ENCODE measurements at places on chromosomes 4 and X.

- DNase-seq = no peak
Observed at GRCh38 chrX:136191171-136191570, 43.8 kb downstream of the FHL1 start.

- no peak for DNase-seq
Observed at GRCh38 chrX:104085919-104086318, 9.9 kb upstream of the TMSB15C start.

GRCh38 chr4:76182463-76182862, 31.2 kb downstream of the SCARB2 start:
- DNase-seq = no peak

DNA sequence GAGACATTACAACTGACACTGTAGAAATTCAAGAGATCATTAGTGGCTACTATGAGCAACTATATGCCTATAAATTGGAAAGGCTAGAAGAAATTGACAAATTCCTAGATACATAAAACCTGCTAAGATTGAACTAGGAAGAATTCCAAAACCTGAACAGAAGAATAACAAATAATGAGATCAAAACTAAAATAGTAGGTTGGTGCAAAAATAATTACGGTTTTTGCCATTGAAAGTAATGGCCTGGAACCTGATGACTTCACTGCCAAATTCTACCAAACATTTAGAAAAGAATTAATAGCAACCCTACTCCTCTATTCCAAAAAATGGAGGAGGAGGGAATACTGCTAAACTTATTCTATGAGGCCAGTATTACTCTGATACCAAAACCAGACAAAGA, 824.9 kb downstream of the KLHL13 start:
- no peak for DNase-seq

DNA sequence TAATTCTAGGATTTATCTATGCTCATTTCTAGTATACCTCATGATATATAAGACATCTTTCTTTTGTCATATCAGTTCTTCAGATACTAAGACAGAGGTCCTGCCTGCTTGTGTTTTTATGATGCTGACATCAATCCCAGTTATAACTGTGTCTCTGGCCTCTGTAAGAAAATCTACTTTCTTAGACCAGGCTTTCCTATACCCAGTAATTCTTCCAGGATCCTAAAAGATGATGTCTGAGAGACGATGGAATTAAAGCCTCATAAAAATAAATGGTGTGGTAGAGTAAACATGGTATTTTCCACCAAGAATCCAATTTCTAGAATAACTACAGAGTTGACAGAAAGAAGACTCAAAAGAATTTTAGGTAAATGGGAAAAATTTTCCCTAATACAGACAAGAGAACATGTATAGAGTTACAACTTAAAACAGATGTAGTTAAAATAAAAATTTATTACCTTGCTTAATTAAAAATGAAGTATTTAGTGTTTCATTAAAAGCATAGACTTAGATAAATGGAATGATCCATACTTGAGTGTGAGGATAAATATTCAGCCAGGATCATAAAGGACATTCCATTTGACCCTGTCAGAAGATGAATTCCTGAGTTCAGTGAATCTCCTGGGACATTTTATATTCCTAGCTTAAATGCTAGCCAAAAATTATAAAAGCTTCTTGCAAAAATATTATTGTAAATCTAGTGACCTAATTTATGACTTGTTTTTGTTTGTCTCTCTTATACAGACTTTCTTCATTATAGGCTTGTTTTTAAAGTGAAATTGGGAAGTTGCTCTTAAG, 137.4 kb downstream of the PDLIM5 start:
- no peak for DNase-seq

DNA sequence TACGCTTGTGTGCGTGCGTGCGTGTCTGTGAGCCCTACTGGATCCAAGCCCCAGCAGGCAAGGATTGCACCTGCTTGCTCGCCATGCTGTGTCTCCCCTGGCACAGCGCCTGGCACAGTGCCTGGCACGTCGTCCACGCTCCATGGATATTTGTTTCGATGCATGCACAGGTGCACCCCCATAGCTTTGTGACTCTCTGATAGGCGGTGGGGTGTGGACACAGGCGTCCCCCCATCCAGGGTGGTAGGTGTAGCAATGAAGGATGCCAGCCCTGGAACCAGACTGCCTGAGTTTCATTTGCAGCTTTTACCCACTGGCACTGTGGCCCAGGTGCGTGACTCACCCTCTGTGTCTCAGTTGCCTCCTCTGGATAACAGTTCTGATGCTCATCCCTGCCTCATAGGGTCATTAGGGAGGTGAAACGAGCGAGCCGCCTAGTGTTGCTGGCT, 20.2 kb downstream of the PIGG start:
- DNase-seq = no peak

DNA sequence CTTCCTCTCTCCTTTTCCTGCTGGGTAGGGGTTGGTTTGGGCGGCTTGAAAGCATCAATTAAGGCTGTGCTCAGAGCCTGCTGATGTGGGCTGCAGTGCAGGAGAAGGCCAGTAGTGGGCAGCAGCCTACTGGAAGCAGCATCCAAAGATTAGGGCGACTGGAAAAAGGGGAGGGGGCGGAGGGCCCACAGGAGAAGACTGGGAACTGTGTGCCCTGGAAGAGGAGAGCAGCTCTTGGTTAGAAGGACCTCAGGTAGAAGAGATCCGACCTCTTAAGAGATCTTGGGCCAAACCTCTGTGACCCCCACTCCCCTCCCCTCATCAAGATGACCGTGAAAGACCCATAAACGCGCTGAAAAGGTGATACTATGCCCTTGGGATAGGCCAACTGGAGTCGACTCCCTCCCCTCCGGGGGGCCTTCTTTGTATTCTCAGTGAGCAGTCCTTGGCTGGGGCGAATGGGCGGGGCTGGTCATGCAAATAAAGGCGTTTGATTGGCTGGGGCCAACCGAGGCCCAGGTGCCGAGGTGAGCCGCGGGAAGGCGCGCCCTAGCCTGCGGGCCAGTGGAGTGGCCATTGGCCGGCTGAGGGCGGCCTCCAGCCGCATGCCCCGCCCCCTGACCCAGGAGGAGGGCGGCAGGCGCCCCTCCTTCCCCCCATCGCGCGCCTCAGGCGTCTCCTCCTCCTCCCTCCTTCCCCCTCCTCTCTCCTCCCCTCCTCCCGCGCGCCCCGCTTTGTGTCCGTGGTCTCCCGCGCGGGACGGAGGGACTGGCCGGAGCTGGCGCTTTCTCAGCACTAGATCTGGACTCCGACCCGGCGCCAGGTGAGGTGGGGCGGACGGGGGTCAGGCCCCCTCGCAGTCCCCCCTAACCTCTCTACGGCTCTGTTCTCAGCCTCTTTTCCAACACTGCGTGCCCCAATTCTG, 10.1 kb downstream of the DLG3 start:
- peak; percentile 87 for DNase-seq

GRCh38 chr4:15238720-15239119, 189.1 kb upstream of the C1QTNF7 start:
- peak; percentile 69 for DNase-seq

DNA sequence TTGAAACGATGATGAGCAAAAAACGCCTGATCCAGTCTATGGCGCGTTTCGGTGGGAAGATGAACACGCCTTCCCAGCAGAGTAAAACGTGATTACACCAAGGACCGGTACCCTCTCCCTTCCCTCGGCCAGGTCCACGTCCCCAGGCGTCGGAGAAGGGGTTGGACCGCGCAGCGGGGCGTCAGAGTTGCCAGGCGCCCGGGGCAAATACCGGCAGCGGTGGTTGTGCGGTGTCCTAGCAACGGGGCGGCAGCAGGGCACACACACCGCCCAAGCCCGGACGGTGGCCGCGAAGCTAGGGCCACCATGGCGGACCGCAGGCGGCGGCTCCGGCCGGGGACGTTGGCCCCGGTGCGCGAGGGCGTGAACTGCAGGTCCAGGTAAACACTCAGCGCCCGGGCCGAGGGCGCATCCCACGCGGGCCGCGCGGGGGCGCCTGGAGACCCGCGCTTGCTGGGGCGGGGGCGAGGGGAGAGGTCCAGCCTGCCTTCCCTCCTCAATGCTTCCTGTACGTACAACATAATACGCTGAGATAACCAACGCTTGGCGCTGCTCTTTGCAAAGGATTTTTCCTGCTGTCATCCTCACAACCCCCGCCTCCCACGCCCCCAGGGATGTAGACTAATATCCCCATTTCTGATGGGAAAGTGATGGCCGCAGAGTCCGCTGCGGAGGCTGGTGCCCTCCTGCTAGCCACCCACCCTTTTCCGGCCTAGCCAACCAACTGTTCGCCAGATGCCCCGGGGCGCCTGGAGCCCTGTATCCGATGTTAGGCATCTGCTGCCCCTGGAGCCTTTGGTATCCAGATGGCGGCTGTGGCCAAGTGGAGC, at the start of gene FAM47E:
Gene FAM47E (plus strand): TSS at position 281 of the 830 bp plus-strand sequence. CDS start 26 bp downstream, at position 307.
- peak; percentile 19 for DNase-seq

GRCh38 chr4:133594390-133595207, 445.5 kb downstream of the PCDH10 start:
- peak; percentile 26 for DNase-seq

GRCh38 chr4:141638230-141638629, 1.8 kb downstream of the IL15 start:
- no peak for DNase-seq

GRCh38 chrX:16771483-16772398, 14.5 kb upstream of the TXLNG start:
- DNase-seq = peak; percentile 81

DNA sequence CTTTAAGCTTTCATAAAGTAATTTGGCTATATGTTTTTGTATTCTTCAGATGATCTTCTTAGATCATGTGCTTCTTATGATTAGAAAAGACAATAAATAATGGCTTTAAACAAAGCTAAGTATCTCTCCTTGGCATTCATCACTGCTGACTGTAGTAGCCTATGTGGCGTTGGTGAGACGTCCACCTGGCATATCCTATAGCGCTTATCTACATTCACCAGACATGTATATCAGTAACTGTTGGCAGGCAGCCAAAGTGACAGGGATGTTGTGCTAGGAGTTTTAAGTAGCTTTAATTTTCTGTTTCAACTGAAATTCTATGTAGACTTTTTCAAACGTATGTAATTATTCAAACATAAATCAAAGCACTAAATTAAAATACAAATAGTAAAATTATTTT, 276.4 kb downstream of the IL15 start:
- DNase-seq = peak; percentile 18

DNA sequence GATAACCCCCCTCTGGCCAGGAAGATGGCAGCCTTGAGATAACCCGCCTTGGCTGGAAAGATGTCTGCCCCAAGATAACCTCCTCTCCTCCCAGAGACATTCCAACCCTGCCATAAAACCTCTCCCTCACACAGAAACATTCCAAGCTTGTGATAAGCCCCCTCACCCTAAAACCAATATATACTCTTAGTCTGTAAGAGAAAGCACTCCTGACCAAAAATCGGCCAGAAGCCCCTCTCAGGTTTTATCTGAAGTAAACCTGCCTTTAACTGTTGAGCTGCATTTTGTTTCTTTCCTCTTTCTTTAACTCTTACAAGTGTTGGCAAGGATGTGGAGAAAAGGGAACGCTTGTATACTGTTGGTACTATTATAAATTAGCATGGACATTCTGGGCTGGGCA, 8.5 kb downstream of the ERCC6L start:
- DNase-seq = no peak

GRCh38 chr4:109359040-109359646, 56.7 kb upstream of the COL25A1 start:
- no peak for DNase-seq

GRCh38 chr4:82678051-82678450, 116.3 kb upstream of the TMEM150C start:
- DNase-seq = no peak

DNA sequence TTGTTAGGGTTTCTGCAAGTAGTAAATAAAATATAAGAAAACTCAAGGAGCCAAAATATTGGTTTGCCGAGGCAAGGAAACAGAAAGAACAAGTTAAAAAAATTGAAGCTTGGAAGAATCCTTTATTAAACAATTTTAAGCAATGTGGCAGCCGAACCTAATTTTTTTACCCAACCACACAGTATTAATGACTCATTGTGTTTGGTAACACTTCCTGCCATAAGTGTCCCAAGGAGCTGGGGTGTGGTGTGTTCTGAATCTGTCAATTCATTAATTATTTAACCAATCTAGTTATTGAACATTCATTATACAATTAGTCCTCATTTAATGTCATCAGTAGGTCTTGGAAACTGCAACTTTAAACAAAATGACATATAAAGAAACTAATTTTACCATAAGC, 19.3 kb upstream of the CPE start:
- no peak for DNase-seq

- DNase-seq = no peak
Observed at GRCh38 chr4:143353797-143354196, 17.1 kb downstream of the GAB1 start.

GRCh38 chr4:169236873-169237626, 33.7 kb downstream of the SH3RF1 start:
- DNase-seq = no peak

- no peak for DNase-seq
Observed at GRCh38 chr4:151694961-151695720, 65.7 kb downstream of the GATB start.

DNA sequence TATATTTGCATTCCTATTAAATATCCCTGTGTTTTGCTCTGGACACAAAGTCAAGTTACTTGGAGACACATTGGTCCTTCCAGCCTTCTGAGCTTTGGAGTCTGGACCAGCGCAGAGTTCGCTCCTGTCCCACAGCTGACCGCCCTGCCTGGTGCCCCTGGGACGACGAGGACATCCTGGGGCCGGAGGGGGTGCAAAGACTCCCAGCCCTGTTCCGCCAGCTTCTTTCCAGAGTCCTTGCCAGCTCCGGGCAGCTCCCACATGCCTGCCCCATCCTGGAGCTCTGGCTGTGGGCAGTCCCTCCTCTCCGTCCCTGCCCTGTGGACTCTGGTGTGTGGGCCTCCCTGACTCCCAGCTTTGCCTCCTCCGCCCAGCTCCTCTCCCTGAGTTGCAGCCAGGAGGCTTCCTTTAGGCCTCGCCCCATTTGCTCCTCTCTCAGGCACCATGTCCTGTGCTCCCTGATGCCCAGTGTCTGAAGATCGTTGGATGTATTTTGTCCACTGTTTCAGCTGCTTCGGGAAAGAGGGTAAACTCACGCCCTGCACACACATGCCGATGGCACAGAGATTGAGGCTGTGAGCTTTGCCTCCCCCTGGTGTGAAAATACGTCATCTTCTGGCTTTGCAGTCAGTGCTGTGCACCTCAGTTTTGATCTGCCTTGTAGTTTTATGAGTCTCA, 4.9 kb upstream of the PCGF3 start:
- DNase-seq = no peak

- DNase-seq = no peak
Observed at GRCh38 chrX:7261672-7262332, 113.8 kb upstream of the PUDP start.

DNA sequence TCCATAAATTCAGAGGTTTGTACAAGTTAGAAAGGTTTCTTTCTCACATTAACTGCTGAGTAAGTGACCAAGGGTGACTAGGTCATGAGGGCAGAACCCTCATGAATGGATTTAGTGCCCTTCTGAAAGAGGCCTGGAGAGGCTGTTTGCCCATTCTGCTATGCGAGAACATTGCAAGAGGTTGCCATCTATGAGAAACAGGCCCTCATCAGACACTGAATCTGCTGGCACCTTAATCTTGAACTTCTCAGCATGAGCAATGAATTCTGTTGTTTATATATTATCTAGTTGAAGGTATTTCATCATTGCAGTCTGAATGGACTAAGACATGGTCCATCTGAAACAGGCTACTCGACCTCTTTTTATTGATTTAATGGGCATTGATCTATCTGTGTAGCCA, 96.2 kb upstream of the GPRIN3 start:
- DNase-seq = no peak
